ENCODE measurements at places on chromosomes 6 and 20.

- peak; percentile 73 for DNase-seq
Observed at GRCh38 chr6:112153926-112154607, 66.7 kb downstream of the FAM229B start.

DNA sequence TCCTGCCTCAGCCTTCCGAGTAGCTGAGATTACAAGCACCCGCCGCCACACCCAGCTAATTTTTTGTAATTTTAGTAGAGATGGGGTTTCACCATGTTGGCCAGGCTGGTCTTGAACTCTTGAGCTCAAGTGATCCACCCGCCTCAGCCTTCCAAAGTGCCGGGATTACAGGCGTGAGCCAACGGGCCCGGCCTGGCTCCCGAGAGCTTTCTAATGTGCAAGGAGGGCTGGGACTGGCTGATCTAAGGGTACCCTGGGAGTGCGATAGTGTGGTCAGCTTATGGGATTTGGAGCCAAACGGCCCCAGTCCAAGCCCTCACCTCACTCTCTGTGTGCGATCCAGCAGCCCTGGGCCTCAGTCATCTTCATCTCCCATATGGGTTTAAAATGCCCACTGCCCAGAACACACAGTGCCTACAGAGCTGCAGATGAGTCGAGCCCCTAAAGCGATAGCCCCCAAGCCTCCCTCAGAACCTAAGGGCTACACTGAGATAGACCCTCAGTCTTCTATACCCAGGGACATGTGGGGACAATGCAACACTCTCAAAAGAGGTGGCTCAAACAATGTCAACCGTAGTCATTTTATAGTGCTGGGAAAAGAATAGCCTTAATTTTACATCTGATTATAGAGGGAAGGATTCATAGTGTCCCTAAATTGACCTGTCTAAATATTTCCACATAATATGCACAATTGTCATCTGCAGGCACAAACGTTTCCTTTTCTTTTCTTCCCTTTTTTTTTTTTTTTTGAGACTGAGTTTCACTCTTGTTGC, 50.1 kb downstream of the SSR1 start:
- no peak for DNase-seq

- no peak for DNase-seq
Observed at GRCh38 chr6:78157606-78158005, 504.8 kb downstream of the MEI4 start.

DNA sequence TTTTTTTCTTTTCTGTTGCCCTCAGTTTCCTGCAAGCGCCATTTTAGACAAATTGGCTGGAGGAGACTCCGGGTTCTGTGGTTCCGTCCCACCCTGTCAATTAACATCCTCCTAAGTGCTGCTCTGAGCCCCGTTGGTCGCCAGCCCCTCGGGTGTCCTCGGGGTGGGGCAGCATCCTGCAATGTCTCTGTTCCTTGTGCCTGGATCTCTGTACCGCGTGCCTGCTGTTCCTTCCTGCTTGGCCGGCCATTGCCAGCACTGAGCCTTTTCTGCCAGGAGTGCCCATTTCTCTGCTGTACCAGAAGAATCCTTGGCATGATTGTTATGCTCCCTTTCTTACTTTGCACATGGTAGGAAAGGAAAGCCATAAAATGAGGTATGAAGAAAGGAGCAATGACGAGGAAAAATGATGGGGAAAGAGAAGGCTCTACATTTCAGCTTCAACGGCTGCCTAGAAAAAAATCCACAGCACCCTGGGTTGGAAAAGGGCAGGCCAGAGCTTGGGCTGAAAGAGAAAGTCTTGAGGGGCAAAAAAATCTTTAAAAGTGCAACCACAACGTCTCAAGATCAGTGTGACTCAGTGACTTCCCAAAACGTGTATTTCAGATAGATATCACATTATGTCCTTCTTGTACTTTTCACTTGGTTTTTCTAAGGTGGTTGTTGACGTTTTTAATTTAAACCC, 256.7 kb downstream of the CLIC5 start:
- DNase-seq = no peak

DNA sequence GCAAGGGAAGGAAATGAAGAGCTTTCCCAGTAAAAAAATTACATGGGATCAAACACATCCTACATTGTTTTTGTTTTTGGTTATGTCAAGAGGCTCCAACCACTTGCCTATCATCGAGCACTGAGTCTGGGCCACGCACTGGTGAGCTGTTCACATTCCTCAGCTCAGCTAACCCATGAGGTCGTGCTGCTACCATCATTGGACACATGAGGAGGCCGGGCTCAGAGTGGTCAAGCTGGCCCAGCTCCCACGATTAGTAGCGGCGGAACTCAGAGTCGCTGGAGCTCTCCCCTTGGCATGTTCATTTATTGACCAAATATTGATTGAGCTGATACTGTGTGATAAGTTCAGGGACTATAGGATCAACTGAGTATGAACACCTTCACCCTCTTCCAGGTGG, 164.9 kb downstream of the CDH26 start:
- DNase-seq = no peak

DNA sequence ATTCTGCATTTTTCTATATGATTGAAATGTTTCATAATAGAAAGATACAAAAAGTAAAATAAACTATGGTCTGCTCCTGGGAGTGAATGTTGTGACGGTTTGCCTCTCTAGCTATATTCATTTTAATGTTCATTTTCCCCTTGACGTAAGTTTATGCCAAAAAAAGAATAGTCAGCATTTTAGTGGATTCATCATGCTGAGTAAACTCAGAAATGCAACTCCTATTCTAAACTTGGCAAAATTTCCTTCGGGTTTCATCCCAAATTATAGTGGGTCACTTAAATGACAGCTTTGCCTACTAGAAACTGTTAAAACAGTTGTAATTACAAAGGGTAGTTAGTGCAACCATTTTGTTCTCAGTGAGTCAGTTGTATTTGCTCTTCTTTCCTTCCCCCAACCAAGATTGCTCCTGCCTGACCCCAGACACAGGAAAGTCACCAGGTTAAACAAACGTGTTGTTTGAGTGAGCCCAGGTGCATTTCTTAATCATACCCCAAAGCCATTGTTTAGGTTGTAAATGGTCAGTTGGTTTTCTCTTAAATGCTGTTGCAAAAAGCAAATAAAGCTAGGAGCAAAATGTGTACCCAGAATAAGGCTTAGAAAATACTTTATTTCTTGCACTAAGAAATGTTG, 482.3 kb upstream of the SOX4 start:
- DNase-seq = no peak

DNA sequence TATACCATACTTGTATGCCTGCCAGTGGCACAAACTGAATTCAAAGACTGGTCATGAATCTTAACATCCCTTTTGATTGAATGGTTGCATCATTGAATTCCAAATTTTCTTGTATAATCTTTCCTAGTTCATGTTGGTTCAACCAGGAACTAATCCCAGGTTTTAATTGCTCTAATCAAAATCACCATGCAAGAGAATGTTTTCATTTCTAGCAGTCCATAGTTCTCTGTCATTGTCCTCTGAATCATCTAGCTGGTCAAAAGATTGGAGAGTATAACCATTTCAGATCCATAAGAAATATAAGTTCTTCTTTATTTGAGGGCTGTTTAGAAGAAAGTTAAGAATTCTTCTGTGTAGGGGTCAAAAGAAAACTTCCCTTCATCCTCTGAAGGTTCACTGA, 57.2 kb downstream of the ZNF292 start:
- DNase-seq = no peak

- DNase-seq = no peak
Observed at GRCh38 chr6:15322781-15323536, 77.1 kb downstream of the JARID2 start.
